GM23248 (cell line): ENCODE measurements at places on chromosomes 12 and 14. TPM values are rescaled to one million over a fixed set of nuclear protein-coding genes. Genes with fewer than 3 reads are reported as not detected.

- no peak for DNase-seq
Measured at GRCh38 chr14:106875503-106875902, 1349.1 kb downstream of the TMEM121 start.

DNA sequence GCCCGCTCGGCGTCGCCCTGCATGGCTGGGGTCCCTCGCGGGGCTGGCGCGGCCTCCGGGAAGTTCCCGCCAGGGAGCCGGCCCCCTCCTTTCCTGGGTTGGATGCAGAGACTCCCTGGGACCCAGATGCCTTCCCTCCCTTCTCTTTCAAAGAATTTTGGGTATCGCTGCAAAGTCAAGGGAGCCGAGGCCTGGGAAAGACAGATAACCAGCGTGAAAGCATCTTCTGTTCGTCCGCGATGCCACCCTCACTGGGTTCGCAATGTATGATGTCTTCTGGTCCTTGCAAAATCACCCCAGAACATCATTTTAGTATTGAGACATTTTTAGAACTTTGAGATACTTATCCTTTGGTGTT, 451 bp downstream of the IRAK3 start:
- peak; percentile 53 for DNase-seq

GRCh38 chr14:22383515-22384166, 205.4 kb downstream of the DAD1 start:
- DNase-seq: no peak

GRCh38 chr12:116656306-116656705, 81.6 kb downstream of the SPRING1 start:
- no peak for DNase-seq

Gene MYH6
- total RNA-seq: not detected in 2 replicates

Gene KLRC1
- total RNA-seq: not detected in 2 replicates

DNA sequence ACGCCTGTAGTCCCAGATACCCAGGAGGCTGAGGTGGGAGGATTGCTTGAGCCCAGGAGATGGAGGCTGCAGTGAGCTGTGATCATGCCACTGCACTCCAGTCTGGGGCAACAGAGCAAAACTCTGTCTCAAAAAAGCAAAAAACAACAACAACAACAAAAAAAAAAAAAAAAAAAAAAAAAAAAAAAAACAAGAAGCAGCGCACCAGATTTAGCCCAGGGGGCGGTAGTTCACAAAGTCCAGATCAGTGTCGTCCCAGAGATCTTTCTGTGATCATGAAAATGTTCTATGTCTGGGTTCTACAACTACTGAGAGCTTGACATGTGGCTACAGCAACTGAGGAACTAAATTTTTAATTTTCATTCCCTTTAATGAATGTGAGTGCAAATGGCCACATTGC, 27.4 kb downstream of the OAS2 start:
- peak; percentile 33 for DNase-seq

GRCh38 chr14:22097586-22098292, 424.1 kb upstream of the OR4E1 start:
- DNase-seq: no peak

Gene SLCO1B1
- total RNA-seq: not detected in 2 replicates

Gene LRRC9
- total RNA-seq: not detected in 2 replicates

- no peak for DNase-seq
Measured at GRCh38 chr14:66758031-66758613, 250.2 kb downstream of the GPHN start.

GRCh38 chr12:6345319-6346091, 3.6 kb upstream of the TNFRSF1A start:
- peak; percentile 96 for DNase-seq

DNA sequence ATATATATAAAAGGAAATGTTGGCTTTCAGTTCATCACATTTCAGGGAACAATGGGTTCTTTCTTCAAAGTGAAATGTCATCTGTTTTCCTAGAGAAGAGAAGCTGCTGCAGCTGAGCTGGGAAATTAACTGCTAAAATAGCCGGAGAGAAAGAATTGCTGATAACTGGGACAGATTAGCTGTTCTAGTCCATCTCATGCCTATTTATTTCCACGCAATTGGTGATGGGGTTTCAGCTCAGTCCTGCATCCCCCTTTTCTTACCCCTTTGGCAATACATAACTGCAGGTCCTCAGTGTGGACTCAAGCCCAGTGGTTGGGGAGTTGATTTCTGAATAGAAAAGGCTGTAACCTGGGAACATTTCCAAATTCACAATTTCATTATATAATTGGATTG, 436.9 kb upstream of the TMEM132C start:
- no peak for DNase-seq

- DNase-seq: peak; percentile 81
Measured at GRCh38 chr12:49705479-49706134, 1.6 kb downstream of the FMNL3 start.

GRCh38 chr12:53735-54730, 12.5 kb upstream of the IQSEC3 start:
- no peak for DNase-seq

Gene BBS10
- 13.9 and 15.8 TPM in 2 replicates for total RNA-seq

Gene DIO3
- not detected in 2 replicates for total RNA-seq

- DNase-seq: no peak
Measured at GRCh38 chr14:101064121-101064661, 160.7 kb upstream of the RTL1 start.

DNA sequence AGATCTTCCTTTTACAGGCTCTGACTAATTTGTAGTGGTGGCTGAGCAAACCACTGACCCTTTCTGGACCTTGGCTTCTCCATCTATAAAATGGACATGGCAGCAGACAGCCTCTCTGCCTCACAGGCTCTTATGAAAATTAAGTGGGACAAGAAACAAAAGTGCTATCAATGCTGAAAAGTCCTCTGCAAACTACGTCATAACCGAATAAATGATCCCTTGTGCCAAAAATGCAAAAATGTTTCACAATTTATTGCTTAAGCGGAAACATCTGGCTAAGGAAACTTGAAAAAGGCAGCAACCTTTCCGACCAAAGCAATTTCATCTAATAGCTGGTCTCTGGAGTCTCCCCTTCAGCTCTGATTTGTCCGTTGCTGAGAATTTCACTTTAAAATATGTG, 108.5 kb upstream of the PLXNC1 start:
- peak; percentile 53 for DNase-seq

Gene ETNK1
- total RNA-seq: 22.9 and 34.0 TPM in 2 replicates
